NCI-H1694 (cell line): ENCODE measurements at places on chromosomes 5 and 9.

DNA sequence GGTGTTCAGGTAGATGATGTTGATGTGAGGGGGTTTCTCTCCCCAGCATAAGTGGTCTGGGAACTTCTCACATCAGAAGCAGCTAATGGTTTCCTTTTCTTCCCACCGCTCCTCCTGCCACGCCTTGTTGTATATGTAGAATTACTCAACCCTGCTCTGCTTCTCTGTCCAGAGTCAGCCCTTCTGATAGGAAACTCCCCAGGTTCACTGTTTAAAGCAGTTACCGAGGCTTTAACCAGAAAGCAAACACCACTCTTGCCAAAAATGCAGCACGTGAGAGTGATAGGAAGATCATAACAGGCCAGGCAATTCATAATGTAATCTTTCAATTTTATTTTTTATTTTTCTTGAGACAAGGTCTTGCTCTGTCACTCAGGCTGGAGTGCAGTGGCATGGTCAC is 10.5 kb upstream of the TMEM252 start:
- no peak for DNase-seq

DNA sequence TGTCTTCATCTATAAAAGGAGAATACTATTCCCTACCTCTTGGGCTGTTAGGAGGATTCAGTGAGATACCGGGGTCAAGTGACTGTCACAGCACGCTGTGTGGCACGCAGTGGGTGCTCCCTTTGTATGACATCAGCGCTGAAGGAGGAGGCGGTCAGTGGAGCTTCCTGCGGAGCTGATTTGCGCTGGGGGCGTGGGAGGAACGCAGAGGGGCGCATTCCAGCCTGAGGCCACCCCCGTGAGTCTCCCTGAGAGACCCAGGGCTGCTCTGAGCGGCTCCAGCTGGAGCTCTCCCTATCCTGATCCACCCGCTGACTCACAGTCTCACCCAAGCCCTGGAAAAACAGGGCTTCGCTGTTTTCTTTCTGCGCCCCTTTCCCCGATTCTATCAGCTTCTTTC is 24.3 kb upstream of the NEURL1B start:
- no peak for DNase-seq

- no peak for DNase-seq
Measured at GRCh38 chr5:106875591-106876297, 795.0 kb downstream of the EFNA5 start.

DNA sequence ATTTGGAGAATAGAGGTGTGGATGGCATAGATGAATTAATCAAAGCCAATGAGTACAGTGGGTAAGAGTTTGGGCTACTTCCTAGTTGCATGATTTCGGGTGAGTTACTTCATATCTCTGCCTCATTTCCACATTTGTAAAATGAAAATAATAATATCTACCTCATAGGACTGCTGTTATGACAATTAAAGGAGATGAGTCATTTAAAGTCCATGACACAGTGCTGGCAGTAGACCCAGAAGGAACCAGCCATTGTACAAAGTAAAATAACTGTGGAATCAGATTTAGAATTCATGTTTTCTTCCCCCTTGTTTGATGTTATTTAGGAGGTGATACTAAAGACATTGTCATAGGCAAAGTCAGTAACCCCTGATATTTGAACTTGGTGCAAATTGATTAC is 139.5 kb upstream of the SLC27A6 start:
- DNase-seq, result no peak

DNA sequence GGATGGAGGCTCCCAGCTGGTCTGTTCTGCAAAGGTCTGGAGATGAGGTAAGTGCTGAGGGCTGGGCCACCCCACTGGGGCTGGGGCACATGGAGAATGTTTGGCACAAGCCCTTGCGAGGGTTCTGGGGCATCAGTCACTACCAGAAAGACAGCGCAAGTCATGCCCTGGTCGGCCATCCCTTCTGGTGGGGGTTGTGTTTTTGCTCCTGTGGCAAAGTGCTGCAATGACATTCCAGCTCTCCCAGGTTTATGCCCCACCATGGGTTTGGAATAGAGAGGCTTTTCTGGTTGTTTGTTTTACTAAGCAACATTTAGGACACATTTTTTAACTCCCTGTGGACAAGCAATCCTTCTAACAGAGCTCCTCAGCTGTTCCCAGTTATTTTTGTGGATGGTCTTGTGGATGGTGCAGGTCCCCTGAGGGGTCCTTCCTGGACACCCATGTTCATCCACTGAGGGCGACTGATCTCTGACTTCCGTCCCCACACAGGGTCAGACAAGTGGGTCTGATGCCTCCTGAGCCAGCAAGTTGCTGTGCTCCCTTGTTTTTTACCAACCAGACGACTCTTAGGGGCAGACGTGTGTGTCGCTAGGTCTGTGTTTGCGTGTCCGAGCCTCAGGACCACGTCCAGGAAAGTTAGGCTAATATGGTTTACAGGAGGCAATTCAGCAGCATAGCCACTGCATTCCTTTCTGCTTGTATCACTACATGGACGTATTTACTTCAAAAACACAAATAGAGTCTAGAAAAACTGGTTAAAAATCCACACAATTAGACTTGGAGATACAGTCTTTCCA is 64.9 kb upstream of the ECM2 start:
- DNase-seq, result no peak

DNA sequence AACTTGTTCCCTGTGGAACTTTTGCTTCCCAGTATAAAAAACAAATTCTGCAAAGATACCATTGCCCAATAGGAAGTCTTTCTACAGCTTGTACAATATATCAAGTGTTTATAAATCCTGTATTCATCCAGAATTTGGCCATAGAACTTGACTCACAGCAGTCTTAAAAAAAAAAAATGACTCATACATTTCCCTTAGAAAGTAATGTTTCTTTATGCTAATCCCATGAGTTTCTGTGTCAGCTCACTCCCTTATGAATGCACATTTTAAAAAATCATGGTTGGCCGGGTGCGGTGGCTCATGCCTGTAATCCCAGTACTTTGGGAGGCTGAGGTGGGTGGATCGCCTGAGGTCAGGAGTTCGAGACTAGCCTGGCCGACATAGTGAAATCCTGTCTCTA is 89.3 kb upstream of the DMRT1 start:
- DNase-seq, result no peak

- DNase-seq, result no peak
Measured at GRCh38 chr5:89844548-89844947, 565.0 kb downstream of the CETN3 start.

- no peak for DNase-seq
Measured at GRCh38 chr9:125142560-125143376, 560 bp downstream of the SCAI start.

DNA sequence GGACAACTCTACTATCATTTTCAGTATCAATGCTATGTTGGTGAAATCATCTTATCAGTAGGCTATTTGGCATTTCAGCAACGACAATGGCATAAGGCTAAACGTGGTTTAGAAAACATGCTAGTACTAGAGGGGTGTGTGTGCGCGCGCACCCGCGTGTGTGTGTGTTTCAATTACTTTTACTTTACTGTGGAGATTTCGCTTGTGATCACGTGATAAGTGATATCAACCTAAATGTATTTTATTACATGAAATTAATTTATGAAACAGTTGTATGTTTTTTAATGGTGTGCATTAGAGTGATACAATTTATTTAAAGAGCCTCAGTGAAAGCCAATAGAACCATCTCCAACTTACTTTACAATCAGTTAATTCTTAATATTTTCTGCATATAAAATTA is 587.9 kb upstream of the ITGA1 start:
- no peak for DNase-seq

DNA sequence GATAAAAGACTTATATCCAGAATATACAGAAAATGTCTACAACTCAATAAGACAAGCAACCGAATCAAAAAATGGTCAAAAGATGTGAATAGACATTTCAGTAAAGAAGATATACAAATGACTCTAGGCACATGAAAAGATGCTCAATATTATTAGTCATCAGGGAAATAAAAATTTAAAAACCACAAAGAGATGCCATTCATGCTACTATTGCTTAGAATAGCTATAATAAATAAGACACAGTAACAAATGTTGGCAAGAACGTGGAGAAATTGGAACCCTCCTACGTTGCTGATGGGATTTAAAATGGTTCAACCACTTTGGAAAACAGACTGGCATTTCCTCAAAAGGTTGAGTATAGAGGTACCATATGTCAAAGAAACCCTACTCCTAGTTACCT is 39.8 kb downstream of the POLK start:
- DNase-seq, result no peak
